ENCODE measurements at places on chromosomes 7 and 10.

GRCh38 chr10:17144032-17144431 lies 14.4 kb upstream of the CUBN start:
- no peak for DNase-seq

- no peak for DNase-seq
Measured at GRCh38 chr10:30834153-30834552, 197.5 kb downstream of the ZNF438 start.

GRCh38 chr10:88455831-88456230 lies 127.3 kb downstream of the RNLS start:
- no peak for DNase-seq

DNA sequence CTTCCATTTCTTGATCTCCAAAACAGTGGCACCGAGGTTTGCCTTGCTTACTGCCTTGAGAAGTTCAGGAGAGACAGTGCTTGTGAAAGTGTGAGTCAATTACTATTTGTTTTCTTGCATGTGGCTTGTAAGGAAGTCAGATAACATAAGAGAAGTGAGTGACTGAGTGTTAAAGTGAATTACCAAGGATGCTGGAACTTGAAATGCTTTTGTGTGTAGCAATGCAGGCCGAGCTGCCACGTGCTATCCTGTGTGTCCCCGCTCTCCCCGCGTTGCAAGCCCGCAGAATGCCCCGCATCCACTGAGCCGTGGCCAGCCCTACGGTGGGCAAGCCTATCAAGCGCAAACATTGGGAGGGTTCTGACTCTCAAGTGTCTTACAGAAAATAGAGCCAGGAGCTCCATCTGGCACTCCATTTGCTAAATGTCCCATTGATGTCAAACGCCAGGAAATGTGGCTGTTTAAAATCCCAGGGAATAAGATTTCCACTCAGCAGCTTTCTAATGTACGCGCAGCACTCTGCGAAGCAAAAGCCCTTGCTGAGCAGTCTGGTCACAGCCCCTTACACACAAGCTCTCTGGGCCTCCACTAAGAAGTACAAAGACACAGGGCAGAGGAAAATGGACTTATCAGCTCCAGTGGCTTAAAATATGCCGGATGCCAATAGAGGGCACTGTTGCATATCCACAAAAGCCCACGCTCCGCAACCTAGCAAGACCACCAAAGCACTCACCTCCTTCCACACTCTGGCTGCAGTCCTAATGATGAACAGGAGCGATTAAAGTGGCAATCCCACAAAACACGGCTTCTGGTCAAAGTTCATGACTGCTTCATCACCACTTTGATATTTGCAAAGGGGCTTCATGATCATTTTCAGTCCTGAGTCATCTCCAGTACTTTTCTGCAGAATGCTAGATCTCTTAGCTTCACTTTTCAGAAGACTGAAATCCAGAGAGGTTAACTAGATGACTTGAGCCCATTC lies 158.0 kb upstream of the ITGB1 start:
- DNase-seq = peak; percentile 30

- DNase-seq = no peak
Measured at GRCh38 chr10:113357681-113358300, 195.1 kb upstream of the HABP2 start.

- no peak for DNase-seq
Measured at GRCh38 chr7:33958104-33958503, 52.8 kb downstream of the BMPER start.

GRCh38 chr7:116577320-116577871 lies 52.6 kb downstream of the CAV1 start:
- no peak for DNase-seq

DNA sequence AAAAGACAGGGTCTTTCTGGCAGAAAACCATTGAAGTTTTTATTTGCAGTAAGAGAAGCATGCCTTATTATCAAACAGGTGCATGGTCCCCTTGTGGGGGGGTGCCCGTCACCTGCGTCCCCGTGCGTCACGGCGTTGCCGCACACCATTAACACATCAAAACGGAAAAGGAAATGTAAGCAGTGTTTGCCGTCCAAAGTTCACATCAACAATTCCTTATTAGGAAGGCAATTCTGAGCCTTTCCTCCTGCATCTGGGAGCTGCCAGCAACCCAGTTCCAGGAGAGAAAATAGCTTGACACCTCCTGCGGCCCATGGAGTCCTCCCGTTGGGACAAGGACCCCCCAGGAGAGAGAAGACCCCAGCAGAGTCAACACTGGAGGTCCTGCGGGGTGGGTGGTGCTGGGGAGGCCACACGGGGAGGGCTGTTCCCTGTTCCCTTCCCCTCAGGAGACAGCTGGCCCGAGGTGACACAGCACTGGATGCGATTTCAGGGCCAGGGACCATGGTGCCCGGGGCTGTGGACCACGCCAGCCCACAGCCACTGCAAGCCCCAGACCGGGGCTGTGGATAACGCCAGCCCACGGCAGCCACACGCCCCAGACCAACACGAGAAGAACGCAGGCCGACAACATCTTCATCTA lies 39.5 kb downstream of the DIP2C start:
- DNase-seq = no peak

DNA sequence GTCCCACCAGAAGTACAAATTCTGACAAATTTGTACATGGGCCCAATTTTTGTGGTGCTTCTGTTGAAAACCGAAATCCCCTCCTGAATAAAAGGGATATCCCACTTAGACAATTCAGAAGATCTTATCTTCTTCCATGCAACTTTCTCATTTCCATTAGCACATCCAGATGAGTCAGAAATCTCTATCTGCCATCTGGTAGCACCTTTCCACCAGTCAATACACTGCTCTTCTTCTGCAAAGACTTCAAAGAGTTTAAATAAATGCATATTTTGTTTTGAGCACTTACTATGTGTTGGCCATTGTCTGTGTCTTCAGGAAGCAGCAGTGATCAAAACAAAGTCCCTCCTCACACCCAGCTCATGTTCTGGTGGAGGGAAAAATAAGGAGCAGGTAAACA lies 12.7 kb upstream of the KLF6 start:
- no peak for DNase-seq

DNA sequence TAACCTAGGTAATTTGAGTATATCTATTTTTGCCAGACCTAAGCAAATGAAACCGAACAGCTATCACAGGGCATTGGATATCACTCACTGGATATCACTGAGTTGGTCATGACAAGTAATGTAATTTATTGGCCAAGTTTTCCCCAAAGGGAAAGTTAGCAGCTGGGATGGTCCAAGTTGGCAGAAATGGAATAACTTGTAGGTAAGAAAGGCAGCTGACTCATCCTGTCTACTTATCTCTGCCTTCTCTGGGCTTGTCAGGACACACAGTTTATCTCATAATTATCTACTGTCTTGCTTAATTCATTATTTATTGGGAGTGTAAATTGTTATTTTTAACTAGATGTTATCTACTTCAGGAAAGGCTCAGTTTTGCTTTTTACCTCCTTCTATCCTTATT lies 502.0 kb upstream of the DPP6 start:
- DNase-seq = no peak

Data from pulmonary artery endothelial cell (primary cell).